ENCODE measurements at places on chromosomes 4 and X. TPM values are rescaled to one million over a fixed set of nuclear protein-coding genes. Genes with fewer than 3 reads are reported as not detected.

The RTL5 gene
- total RNA-seq = 0.94 TPM

GRCh38 chr4:156303708-156304107 lies 350.0 kb upstream of the CTSO start:
- DNase-seq = no peak

The GRIA3 gene
- 0.80 TPM for total RNA-seq

GRCh38 chr4:14987054-14987453 lies 15.2 kb upstream of the CPEB2 start:
- no peak for DNase-seq

DNA sequence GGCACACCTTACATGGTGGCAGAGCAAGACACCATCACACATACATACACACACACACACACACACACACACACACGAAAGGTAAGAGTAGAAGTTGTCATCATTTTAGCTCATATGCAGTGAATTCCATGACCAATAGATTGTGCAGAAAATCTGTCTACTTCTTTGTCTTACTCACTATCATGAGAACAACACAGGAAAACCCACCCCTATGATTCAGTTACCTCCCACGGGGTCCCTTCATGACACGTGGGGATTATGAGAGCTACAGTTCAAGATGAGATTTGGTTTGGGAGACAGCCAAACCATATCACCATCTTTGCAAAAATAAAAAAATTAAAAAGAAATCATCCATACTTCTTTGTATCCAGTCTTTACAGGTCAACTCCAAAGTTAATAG lies 221.1 kb downstream of the BMPR1B start:
- DNase-seq = no peak

DNA sequence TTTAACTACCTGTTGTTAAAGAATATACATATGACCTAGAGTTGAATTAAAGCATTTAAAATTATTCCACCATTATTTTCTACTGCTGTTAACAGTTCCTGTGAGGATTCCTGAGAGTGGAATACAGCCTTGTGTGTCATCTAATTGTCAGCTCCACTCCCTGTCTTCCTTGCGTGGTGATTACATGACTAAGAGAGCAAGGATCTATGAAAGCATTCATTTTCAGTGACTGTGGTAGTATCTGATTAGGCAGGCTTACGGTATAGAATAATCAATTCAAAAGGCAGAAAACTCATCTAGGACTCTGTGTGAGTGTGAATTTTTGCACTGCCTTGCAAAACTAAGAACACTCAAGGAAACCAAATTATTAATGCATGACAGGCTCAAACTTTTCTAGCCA lies 577.8 kb downstream of the SH3BGRL start:
- DNase-seq = no peak

The FGF5 gene
- 5.8 TPM for total RNA-seq

- no peak for DNase-seq
Measured at GRCh38 chr4:184112006-184112550, 105.6 kb downstream of the ENPP6 start.

DNA sequence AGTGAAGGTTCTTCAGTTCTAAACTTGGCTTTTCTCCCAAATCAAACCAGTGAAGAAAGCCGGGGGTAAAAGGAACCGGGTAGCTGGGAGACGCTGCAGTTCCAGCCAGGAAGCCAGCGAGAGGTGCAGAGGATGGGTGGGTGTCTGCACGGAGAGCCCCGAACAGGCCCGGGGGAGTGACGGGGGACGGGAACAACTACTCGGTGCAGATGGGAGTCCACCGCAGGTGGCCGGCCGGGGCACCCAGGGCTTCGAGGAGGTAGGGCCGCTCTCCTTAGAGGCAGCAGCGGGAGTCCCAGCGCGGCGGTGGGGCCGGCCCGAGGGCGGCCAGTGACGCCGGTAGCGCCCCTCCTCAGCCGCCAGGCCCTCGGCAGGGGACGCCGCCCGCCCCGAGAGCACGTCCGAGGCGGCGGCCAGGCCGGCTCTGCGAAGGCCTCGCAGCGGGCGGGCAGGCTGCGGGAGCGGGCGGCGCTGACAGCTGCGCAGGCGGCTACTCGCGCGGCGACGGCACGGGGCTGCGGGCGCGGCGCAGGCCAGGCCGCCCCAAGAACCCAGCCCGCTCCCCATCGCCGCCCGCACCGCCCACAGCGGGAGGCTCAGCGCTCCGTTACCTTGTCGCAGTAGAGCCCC lies 449 bp downstream of the FBXL5 start:
- no peak for DNase-seq

Measured in epithelial cell of proximal tubule (primary cell).